ENCODE measurements at places on chromosomes 4 and X.

DNA sequence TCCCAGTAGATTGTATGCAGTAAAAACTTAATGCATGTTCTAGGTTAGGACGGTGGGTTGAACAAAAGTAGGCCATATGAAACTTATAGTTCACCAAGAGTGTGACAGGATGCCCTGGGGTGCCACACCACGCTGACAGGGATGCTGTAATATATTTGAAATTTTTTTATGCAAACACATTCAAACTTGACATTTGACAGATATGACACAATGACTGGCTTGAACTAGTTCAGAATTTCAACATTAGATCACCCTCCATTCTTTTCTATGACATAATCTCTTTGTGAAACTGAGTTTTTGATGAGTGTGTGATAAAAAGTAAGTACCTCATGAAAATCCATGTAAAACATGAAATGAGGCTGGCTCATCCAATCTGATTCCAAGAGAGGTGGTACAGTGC lies 198.4 kb downstream of the PALLD start:
- no peak for DNase-seq

- no peak for DNase-seq
Observed at GRCh38 chr4:94354474-94354896, 11.8 kb upstream of the HPGDS start.

DNA sequence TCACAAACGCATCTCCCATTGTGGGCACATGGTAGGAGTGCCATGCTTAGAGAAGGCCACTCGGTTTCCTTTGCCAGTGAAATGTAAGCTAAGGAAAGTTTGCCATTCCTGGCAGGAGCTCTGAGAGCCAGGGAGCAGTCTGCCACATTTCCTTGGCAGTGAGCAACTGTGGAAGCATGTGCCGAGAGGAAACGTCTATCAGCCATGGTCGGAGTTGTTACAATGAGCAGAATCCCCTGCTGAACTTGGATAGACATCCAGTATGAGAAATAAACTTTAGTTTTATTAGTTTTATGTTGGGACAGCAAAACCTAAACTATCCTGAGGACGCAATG lies 51.1 kb downstream of the ENOPH1 start:
- no peak for DNase-seq

DNA sequence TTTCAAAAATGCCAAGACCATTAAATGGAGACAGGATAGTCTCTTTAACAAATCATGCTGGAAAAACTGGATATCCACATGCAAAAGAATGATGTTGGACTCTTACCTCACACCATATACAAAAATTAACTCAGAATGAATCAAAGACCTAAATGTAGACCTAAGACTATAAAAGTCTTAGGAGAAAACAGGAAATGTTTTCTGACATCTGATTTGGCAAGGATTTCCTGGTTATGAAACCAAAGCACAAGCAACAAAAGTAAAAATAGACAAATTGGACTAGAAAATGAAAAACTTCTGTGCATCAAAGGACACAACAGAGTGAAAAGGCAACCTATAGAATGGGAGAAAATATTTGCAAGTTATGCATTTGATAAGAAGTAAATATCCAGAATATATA lies 37.6 kb downstream of the ARFIP1 start:
- no peak for DNase-seq

DNA sequence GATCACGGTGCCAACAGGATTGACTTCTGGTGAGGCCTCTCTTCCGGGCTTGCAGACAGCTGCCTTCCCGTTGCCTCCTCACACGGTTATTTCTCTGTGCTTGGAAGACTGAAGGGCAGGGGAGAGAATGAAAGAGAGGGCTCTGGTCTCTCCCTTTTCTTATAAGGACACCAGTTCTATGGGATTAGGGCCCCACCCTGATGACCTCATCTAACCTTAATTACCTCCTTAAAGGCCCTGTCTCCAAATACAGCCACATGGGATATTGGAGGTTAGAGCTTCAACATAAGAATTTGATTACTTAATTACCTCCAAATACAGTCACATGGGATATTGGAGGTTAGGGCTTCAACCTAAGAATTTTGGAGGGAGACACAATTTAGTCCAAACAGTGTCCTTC lies 46.5 kb downstream of the EVC start:
- no peak for DNase-seq

DNA sequence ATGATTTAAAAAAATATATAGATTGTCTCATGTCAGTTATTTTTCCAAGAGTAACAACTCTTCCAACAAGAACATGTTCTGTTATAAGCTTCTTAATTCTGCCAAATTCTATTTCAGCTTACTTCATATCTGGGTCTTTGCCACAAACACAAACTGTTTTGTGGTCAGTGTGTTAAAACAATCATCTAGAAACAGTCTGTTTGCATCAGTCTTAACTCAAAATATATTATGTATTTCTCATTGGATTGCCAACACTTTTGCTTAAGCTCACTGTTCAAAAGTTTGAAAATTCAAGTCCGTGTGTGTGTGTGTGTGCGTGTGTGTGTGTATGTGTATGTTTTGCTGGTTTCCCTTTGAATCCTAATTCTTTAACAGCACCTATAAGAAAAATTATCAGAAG lies 752.3 kb upstream of the NDST4 start:
- no peak for DNase-seq

DNA sequence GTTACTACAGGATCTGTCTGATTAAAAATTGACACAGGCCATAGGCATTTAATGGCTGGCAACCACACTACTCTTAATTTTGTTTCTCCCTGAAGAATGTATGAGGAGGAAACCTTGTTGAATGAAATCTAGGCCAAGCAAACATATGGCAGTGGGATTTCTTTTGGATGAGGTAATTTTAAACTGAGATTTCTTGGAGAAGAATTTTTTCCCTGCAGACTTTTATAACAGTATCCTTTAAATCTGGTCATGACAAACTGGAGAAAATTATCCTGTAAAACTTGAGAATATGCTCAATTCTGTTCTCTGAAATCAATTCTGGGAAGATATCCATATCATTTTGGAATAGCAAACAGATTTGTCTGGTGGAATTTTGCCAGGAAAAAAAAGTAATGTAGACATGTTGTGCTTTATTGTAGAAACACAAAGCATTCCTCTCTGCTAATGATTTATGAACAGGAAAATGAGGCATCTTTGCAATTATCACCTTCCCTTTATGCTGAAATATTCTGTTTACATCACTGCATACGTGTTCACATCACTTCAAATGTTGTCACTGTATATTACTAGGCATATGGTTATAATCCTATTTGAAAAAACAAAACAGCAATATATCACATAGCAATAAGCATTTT lies 108.3 kb upstream of the ARSJ start:
- no peak for DNase-seq

DNA sequence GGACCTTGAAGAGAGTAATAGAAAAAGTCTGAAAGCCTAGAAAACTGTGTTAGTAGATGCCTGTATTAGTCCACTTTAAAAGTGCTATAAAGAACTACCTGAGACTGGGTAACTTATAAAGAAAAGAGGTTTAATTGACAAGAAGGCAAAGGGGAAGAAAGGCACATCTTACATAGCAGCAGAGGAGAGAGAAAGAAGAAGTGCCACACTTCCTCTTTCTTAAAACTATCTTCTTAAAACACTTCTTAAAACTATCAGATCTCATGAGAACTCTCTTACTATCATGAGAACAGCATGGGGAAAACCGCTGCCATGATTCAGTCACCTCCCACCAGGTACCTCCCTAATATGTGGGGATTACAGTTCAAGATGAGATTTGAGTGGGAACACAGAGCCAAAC lies 18.8 kb upstream of the COL25A1 start:
- no peak for DNase-seq

- no peak for DNase-seq
Observed at GRCh38 chr4:3477750-3478430, 14.8 kb downstream of the DOK7 start.

DNA sequence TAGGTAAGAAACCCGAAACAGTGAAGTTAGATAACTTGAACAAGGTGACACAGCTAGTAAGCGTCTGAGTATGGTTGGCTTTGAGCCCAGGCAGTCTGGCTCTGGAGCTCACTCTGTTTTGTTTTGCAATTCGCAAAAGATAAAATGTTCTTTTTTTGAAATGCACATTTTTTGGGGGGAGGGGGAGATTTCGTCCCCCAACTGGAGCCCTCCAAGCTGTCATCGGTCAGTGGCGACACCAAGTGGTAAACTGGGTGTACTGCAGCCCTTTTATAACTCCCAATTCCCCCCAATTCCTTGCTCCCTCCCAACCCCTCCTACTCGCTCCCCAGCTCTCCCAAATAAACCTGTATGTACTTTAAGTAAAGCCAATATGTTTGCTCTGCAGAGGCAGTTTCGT lies 2.8 kb upstream of the CLCN5 start:
- DNase-seq: peak; percentile 3

- no peak for DNase-seq
Observed at GRCh38 chr4:140351093-140352075, 22.1 kb upstream of the SCOC start.

GRCh38 chrX:130055899-130056298 lies 54.4 kb downstream of the ELF4 start:
- no peak for DNase-seq

DNA sequence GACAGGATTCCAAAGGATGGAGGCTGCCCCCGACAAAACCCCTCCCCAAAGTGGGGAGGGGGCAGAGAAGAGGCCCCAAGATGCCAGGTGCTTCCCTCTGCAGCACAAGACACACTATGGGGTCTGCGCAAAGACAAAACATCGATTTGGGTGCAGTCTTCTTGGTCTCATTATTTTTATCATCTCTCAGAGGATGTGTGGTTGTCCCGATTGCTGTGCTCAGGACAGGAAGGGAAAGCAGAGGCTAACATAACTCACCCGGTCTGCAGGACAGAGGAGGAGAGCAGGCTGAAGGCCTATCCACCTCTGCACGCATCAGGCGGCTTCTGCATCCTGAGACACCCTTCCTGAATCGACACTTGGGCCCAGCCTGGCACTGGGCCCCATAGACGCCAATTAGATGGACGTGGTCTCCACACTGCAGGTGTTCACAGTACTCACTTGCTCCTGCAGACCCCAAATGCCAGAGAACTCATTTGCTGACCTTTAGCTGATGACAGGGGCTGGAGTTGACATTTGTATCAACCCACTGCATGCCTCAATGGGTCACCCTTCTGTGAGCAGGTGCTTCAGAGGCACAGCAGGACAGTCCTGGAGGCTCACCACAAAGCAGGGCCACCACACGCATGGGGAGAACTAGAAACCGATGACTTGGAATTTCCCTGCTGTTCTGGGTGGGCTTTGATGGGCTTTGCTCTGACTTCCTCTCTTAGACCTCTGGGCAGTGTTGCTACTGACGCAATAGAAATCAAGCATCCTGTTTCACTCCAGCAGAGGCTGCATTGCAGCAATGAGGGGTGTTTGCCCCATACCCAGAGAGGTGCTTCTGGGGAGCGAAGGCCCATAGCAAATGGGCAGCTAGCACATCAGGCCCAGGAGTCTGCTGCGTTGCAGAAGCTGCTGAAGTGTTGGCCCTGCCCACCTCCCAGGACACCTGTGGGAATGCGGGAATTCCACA lies 96.3 kb upstream of the ENPP6 start:
- DNase-seq: no peak

DNA sequence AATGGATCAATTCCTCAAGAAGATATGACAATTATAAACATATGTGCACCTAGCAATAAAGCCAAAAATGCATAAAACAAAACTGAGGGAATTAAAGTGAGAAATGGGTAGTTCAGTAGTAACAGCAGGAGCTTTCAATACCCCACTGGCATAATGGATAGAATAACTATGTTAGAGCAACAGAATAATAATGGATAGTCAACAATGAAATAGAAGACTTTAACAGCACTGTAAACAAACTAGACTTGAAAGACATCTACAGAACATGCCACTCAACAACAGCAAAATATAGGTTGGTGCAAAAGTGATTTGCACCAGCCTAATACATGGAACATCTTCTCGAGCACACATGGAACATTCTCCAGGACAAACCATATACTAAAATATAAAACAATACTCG lies 20.0 kb upstream of the MBNL3 start:
- DNase-seq: no peak

DNA sequence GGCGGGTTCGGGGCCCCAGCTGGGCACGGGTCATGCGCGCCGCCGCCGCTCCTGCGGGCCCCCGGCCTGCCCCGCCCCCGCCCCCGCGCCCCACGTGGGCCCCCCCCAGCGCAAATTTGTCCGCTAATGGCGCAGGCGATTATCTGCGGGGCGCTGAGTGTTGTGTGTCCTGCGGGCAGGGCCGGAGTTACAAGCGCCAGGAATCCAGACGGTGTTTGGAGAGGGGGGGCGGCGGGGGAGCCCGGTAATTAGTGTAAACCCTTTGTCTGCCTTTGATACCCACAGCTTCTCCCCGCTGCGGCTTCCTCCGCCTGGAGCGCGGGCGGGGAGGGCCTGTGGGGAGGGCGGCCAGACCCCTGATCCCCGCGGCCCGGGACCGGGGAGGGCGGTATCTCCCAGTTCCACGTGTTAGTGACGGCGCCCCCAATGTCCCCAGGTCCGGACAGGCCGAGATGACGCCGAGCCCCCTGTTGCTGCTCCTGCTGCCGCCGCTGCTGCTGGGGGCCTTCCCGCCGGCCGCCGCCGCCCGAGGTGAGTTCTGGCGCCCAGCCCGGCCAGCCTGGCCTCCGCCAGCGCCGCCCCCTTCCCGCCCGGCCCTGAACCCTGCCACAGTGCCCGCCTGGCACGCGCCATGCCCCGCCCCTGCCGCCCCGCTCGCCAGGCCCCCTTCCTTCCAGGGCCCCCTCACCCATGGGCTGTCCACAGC lies 761 bp downstream of the FGFRL1 start:
- no peak for DNase-seq

- DNase-seq: no peak
Observed at GRCh38 chr4:62360156-62360545, 1160.0 kb downstream of the ADGRL3 start.

DNA sequence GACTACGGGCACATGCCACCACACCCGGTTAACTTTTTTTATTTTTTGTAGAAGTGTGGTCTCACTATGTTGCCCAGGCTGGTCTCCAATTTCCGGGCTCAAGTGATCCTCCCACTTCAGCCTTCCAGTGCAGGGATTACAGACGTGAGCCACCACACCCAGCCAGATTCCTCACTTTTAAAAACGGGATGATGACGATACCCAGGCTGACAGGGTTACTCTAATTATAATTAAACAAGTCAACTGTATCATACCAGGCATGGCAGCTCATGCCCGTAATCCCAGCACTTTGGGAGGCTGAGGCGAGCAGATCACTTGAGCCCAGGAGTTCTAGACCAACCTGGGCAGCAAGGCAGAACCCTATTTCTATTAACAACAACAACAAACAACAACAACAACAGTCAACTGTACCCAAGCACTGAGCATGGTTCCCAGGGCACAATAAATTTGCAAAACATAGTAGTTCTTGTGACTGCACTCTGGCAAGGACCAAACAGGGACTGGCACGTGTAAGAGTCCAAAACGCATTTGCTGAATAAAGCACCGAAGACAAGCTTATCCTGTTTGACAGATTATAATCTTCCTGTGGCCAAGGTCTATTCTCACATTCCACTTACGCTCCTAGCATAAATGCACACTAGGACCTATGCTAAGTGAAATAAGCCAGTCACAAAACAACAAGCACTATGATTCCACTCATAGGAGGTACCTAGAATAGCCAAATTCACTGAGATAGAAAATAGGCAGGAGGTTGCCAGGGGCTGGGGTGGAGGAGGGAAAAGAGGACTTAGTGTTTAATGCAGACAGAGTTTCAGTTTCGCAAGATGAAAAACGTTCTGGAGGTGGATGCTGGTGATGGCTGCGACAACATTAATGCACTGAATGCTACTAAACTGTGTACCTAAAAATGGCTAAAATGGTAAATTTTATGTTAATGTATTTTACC lies 77.5 kb downstream of the IRF2 start:
- DNase-seq: no peak

GRCh38 chrX:19214311-19214710 lies 92.0 kb upstream of the ADGRG2 start:
- DNase-seq: no peak

All from activated CD8-positive, alpha-beta memory T cell treated with anti-CD3 and anti-CD28 coated beads for 48 hours (primary cell).